GM23248 (cell line): ENCODE measurements at places on chromosomes 2 and 18.

DNA sequence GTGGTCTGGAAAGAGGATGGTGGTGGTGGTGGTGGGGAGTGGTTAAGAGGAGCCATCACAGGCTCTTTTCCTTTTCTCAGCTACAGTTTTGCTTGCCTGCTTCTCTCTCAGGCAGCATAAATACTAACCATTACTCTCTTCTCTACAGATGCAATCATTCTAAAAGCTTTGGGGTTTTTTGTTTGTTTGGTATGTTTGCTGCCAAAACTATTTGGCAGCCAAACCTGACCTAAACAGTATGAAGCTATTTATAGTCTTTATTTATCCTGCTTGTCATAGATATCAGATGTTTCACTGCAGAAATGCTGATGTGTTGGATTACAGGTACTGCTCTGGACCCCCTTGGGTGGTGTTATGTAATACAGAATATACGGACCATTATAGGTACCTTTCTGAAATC, 15.3 kb downstream of the SIX3 start:
- DNase-seq = no peak

GRCh38 chr2:263022-263738, 652 bp downstream of the SH3YL1 start:
- DNase-seq = no peak

- DNase-seq = no peak
These were observed 94.4 kb upstream of the SATB2 start for GRCh38 chr2:199552141-199552540.

GRCh38 chr2:234444893-234445292, 52.0 kb downstream of the ARL4C start:
- DNase-seq = peak; percentile 93

DNA sequence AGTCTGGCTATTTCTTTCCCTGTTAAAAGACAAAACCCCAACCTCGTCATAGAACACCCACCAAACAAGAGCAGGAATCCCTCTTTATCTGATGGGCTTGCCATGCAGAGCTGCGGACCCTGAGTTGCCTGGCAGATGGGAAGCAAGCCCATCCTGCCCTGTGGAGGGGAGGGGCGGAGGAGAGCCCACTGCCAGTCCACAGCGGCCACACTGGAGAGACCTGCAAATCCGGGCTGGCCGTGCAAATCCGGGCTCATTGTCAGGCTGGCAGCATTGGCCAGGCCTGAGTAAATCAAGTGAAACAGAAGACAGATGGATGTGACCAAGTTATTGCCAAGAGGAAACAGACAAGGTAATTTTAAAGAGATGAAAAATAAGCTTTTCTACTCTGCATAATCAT, 22.0 kb downstream of the MYL12B start:
- no peak for DNase-seq

GRCh38 chr2:72915907-72916742, 1.2 kb upstream of the EMX1 start:
- DNase-seq = peak; percentile 54

DNA sequence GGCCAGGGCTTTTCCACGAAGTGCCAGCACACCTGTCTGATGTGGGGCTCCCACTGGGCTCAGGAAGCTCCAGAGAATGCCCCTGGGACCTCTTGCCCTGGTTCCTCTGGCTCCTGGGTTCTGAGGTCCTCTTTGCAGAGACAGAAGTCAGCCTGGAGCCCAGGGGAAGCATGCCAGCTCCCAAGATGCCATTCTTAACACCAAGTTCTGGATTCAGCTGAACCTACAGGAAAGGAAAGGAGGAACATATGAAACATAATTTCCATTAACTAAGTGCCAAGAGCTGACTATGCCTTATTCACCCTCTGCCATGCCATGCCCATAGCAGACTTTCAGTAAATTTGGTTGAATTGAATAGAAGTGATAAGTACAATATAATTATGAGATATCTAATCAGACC, 21.9 kb downstream of the FAM124B start:
- peak; percentile 6 for DNase-seq

DNA sequence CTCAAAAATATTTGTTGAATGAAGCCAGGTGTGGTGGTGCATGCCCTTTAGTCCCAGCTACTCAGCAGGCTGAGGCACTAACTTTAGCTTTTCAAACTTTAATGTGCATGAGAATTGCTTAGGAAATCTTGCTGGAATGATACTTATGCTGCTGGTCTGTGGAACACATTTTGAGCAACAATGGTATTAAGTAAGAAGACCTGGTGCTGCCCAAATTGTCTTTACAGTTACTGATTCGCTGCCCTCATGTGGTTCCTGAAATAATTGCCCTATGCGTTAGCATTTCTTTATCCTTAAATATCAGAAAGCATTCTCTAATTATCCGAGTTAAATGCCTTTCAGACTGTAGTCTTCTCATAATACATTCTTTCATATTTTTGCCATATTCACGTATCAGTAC, 76.0 kb upstream of the SESTD1 start:
- DNase-seq = peak; percentile 65

DNA sequence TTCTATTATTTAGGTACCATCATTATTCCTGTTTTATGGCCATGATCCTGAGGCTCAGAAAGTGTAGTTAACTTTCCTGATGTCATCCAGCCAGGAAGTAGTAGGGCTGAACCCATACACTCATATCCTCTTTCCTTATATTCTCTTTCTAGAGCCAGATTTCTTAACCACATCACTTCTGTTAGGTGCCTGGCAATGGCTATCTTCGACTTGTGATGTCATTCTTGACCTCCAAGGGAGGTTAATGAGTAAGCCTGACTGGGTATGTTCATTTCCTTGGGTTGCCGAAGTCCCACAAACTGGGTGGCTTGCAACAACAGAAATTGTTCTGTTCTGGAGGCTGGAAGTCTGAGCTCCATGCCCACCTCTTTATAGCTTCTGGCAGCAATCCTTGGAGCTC, 43.4 kb downstream of the ITGB6 start:
- peak; percentile 83 for DNase-seq

- DNase-seq = no peak
These were observed 129.1 kb downstream of the SPTBN1 start for GRCh38 chr2:54585136-54585733.

- no peak for DNase-seq
These were observed 189.3 kb downstream of the ANKRD44 start for GRCh38 chr2:197121255-197121654.

DNA sequence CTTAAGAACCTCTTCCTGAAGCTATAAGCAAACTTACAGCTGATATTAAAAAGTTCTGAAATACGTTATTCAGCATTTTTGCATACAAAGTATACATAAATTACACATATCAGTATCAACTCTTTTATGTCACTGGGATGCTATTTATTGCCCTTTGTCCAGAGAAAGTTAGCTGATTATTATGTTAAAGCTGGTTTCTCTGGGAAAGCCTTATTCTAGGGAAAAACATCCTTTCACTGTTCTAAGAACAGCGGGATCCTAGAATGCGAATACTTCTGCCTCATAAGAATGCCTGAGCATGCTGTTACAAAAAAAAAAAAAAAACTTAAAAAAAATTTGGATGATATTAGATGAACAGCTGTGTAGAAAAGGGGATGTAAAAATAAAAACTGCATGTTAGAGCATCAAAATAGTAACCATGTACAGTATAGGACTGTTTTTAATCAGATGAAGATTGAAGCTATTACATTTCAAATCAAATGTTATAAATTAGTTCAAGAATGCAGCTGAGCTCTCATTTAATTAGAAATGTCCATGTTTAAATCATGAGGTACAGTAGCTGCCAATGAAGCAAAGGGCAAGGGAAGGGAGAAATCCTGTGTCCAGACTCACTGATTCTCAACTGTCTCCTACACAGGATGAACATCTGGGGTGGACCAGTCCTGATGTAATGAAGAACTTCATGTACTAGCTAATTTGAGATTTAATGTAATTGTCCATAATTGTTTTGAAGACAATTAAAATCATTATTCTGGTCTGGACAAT, 8.2 kb downstream of the FTCDNL1 start:
- no peak for DNase-seq

GRCh38 chr2:11099122-11100065, 55.9 kb upstream of the SLC66A3 start:
- DNase-seq = no peak

DNA sequence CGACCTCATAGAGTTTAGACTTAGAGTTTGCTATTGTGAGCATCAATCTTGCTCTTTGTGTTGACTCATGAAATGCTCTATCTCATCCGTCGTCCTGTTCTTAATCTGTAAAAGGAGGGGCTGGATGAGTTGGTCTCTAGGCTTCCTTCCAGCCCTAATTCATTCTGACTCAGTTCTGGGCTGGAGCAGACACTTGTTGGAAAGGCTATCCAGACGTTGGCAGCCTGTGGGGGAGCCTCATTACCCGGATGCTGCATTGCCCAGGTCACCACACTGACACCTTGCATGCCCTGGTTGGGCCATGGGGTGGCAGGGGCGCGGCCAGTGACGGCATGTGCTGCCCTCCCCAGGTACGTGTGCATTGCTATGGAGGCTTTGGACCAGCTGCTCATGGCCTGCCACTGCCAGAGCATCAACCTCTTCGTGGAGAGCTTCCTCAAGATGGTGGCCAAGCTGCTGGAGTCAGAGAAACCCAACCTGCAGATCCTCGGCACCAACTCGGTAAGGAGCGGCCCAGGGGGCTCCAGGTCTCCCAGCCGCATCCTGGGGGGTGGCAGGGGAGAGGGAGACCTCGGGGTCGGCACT, 61.5 kb downstream of the EFR3B start:
- DNase-seq = peak; percentile 97

GRCh38 chr2:98565286-98565860, 42.9 kb downstream of the COA5 start:
- no peak for DNase-seq

DNA sequence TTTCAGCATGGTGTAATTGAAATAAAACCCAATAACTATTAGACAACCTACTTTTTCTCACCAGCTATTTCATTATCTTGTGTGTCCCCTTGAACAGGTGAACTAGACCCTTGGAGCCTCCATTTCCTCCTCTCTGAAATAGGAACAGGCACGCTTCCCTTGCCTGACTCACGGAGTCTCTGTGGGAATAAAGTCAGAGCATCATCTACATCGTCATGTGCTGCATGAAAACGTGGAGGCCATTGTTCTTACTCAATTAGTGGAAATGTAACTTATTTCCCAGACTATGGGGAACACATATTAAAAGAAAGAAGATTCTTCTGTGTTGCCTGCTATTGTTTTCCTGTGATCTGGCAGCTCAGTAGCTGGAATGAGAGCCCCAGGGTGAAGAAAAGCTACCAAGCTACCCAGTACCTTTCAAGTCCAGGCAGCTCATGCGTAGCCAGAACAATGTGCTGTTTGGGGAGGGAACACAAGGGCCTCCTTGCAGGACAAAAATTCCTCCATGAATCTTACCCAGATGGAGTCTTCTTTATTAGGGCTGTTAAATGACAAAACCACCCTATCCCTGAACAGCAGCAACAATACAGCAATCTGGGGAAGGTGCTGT, 59.8 kb downstream of the SOX11 start:
- no peak for DNase-seq

DNA sequence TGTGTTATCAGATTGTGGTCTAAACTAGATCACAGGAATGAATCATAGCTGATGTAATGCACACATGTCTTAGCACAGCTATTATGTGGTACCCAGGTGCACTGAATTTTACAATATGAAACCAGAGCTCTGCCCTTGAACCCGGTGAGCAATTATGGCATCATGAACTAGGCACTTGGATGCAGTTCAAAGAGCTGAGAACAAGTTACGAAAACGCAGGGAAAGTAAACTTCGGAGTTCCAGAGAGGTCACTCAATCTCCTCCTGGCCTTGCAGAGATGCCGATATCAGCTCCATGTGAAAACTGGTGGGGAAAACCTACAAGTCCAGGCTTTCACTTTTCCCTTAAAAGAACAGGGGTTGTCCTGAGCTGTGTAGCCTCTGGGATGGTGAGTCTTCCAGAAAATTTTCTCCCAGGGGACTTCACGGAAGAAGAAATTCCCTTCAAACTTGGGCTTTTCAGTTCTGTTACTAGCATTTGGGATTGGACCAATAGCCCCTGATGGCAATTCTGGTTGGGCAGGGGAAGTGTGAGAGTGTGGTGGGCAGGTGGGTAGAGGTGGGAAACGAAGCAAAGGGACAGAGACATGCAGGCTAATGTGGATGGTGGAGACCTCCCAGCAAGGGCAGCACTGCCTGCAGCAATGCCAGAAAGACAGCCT, 71.1 kb upstream of the SH3BP4 start:
- peak; percentile 67 for DNase-seq

DNA sequence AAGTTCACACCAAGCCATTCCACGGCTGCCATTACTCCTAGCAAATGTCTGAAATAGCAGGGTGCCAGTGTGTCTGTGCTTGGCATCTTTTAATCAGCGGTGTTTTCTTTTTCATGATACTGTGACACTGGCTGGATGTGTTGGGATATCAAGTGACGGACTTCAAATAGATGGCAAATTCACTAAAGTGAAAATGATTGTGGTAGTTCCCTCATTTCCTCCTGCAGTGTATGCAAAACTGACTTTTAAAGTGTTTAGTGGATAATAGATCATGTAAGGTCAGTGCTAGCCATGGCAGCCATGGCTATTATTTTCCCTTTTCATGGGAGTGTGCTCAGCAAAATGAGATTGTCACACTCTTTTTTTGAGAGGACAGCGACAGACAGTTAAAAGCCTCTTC, 261.5 kb upstream of the SIX3 start:
- DNase-seq = no peak

GRCh38 chr2:23390152-23390551, 5.2 kb downstream of the KLHL29 start:
- DNase-seq = no peak

GRCh38 chr2:42133771-42134195, 35.4 kb upstream of the EML4 start:
- no peak for DNase-seq
